ENCODE measurements at places on chromosomes 1 and 21.

DNA sequence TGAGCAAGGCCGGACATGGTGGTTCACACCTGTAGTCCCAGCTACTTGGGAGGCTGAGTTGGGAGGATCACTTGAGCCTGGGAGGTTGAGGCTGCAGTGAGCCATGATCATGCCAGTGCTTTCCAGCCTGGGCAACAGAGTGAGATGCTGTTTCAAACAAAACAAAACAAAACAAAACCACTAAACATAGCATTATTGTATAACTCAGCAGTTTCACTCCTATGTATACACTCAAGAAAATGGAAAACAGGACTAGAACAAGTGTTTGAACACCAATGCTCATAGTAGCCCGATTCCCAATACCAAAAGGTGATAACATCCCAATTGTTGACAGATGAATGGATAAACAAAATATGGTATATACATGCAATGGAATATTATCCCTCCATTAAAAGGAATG is 1.3 kb upstream of the SPATA21 start:
- no peak for DNase-seq

GRCh38 chr1:21586846-21587601 is 77.8 kb downstream of the ALPL start:
- no peak for DNase-seq

GRCh38 chr1:232221802-232222499 is 408.0 kb downstream of the SIPA1L2 start:
- no peak for DNase-seq

GRCh38 chr21:41845310-41846032 is 33.7 kb downstream of the PRDM15 start:
- DNase-seq: no peak

- DNase-seq: no peak
Measured at GRCh38 chr1:205065666-205066065, 18.6 kb downstream of the TMEM81 start.

GRCh38 chr1:203139976-203140475 is 12.5 kb downstream of the ADORA1 start:
- no peak for DNase-seq

- DNase-seq: no peak
Measured at GRCh38 chr1:58779801-58780382, 4.0 kb downstream of the JUN start.

- no peak for DNase-seq
Measured at GRCh38 chr21:19683492-19683891, 1279.9 kb upstream of the TMPRSS15 start.

GRCh38 chr1:214439352-214440119 is 111.9 kb downstream of the PTPN14 start:
- DNase-seq: peak; percentile 19

DNA sequence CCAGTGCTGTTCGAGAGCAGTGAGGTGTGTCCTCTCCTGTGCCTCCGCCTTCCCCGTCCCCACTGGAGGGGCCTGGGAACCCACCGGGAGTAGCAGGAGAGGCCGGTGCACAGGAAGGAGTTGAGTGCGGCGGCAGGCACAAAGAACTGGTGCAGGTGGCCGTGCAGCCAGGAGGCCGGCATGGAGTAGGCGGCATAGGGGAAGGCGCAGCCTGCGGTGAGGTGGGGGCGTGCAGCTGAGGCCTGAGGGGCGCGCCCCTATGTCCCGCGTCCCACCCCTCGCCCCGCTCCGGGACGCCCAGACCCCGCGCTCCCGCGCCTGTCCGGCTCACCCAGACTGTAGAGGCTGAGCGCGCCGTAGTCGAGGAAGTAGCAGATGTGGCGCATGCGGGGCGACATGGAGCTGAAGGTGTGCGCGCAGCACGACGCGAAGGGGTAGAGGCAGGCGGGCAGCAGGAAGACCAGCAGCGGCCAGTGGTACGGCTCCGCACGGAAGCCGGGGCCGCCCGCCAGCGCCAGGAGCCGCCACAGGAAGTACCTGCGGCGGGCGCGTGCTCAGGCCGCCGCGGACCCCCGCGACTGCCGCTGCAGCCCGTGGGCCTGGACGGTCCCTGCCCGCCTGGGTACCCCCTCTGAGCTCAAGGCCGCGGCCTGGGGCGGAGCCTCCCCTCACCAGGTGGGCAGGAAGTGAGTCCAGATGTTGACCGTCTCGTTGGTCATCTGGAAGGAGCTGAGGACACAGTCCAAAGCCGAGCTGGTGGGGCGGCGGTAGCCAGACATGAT is 2.2 kb downstream of the PAQR6 start:
- DNase-seq: peak; percentile 45

DNA sequence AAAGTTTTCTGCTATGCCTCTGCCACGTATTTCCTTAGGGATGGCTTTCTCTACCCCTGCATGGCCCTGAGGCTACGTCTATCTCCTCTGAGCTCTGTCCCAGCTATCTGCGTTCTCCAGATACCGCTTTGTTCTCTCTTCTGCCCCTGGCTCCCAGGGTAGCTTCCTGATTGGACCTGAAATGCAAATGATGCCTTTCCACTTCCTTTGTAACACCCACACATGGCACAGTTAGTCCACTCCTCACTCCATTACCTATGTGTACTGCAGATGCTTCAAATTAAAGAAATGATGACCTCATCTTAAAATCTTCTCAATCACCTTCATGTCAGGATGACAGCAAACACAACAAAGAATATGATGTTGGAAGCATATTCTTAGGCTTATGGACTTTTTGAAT is 138.6 kb upstream of the POGK start:
- no peak for DNase-seq

DNA sequence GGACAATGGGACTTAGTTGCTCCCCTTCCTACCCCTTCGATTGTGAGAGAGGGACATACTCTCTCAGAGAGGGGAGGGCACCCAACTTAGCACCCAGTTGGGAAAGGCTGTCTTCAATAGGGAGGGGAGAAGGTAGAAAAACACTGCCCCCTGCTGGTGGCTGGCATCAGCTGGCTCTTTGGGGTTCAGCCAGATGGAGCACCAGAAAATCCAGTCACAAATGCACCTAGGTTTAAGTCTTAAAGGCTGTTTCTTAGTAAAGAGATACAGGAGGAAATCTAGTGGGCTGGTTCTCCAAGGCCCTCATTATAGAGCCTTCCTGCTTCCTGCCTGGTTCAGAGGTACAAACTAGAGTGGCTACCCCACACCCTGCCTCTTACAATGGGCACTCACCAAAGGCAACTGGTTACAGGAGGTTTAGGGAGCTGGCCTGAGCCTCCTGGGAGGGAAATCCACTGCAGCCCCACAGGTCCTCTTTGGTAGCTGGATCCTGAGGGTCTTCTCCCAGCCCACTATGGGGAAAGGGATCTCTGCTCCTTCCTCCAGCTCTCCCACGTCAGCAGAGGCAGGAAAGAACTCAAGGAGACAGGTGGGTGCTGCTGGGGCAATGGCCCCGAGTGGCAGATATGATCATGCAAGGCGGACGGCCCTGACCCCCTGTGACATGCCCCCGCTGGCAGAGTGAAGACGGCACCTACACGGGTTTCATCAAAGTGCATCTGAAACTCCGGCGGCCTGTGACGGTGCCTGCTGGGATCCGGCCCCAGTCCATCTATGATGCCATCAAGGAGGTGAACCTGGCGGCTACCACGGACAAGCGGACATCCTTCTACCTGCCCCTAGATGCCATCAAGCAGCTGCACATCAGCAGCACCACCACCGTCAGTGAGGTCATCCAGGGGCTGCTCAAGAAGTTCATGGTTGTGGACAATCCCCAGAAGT is 28.3 kb downstream of the EIF2D start:
- DNase-seq: peak; percentile 87

DNA sequence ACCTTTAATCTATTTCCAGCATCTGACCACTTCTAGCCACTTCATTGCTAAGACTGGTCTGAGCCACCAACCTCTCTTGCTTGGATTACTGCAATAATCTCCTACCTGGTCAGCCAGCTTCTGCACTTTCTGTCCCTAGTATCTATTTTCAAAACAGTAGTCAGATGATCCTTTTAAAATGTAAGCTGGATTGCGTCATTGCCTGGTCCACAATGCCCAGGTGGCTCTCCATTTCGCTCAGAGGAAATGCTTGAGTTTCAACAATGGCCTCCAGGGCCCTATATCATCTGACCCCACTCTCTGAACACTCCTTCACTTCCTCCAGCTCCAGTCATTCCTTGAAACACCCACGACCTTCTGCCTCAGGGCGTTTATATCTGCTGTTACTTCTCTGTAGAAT is 2.3 kb downstream of the FYB2 start:
- DNase-seq: no peak

DNA sequence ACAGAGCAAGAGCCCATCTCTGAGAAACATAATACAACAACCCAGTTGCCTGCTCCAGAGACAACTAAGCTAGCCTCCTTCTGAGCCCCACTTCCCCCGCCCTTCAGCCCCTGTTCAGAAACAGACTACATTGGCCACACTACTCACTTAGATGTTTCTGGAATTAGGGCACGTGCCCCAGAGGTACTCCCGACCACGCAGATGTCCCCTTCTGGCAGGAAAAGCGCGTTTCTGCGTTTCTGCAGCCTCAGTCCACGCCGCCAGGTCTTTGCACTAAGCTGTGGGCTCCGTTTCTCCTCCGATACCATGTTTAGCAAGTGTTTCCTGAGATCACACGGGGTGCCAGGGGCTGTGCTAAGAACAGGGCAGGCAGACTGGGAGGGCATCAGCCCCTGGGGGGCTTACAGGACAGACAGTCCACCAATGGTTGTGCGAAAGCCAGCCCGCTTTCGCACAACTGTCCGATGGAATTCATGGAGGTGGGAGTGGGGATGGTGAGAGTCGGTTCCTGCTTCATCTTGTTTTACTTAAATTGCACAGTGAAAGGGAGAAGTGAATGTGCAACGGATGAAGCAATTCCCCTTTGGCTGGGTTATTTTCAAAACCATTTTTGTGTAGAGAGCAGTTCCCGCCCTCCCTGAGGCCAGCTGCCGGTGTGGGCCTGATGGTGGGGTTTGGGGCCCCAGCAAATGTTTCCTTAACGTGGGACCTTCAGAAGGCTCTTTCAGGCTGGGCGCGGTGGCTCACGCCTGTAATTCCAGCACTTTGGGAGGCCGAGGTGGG is 2.7 kb downstream of the PIK3CD start:
- DNase-seq: peak; percentile 34

DNA sequence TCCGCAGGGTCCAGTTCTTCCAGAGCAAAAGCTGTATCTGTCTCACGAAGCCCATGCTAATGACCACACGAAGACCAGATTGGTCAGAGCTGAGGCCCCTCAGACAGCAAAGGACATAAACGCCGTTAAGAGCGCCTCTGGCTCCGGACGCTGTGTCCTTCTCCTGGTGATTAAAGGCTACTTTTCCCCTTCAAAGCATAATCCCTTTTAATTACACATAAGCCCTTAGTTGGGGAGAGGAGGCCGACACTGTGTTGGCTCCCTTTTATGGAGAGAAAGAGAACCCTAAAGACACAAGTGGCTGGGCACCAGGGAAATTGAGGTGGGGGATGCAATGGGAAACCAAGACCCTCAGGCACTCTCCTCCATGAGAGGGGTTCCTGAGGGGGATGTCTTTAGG is at the start of gene ABCA4:
Gene ABCA4 (minus strand): TSS at position 158 of the 400 bp plus-strand sequence. CDS start 103 bp downstream, at position 55.
- no peak for DNase-seq

DNA sequence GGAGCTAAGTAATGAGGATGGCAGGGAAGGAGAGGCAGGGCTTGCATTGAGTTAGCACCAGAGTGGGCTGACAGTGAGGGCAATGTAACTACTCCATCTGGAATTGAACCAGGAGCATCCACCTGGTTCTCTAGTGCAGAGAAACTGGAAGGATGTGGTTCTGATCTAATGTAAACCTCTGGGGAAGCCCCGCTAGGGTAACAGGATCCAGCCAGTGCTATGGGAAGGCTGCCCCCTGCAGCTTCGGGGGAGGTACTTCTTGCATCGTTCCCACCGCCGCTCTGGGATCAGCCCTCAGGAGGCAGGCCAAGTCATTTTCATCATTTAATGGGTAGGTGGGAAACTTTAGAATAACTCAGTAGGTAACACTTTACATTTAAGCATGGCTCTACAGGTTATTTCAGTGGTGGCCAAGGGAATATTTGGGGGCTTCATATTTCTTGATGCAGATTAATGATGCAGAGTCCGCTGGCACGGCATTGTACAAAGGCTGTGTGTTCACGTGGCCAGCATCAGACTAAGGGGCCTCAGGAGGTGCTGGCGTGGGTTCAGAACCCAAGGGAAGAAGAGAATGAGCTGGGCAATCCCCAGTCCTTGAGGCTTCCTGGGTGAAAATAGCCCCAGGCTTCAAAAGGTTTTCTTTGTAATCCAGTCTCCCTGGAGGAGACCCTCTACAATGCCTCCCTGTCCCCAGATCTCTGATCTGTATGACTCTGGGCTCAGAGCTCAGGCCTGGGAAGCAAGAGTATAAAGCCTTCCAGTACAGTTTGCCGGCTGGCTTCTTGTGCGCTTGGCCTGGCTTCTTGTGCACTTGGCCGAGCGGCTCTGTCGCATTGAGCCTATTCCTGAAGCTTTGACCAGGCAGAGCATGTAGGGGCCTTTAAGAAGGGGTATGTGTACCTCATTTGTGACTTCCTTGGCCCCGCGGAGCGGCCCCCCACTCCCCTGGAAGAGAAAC is 26.4 kb upstream of the KAZN start:
- no peak for DNase-seq

- DNase-seq: no peak
Measured at GRCh38 chr1:30895382-30895943, 13.1 kb downstream of the SDC3 start.

- DNase-seq: no peak
Measured at GRCh38 chr1:89763649-89763986, 57.2 kb upstream of the LRRC8D start.
